ENCODE measurements at places on chromosomes 7 and 10. TPM values are rescaled to one million over a fixed set of nuclear protein-coding genes. Genes with fewer than 3 reads are reported as not detected.

DNA sequence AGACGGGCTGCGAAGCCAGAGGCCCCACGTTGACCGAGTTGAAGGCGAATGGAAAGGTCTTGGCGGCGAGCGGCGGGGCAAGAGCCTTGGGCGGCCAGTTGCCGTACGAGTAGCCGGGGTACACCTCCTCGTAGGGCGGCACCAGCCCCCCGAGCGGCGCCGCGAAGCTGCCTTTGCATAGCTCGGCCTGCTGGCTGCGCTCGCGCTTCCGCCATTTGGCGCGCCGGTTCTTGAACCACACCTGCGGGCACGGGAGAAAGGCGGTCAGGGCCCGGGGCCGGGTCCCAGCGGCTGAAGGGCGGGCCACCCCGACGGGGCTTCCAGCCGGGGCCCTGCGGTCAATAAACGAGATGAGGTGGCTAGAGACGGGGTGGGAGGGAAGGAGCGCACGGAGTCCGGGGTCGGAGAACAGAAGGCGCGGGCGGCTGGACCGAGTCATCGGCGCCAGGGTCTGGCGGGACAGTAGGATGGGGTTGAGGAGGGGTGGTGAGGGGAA, 4.8 kb downstream of the ELOVL3 start:
- no peak for DNase-seq
- H3K36me3 ChIP-seq, result no peaks in the 10 kb centered on the region
- peaks cover 18% of the 10 kb centered on the region for H3K4me1 ChIP-seq
- H3K27me3 ChIP-seq, result peaks cover 13% of the 10 kb centered on the region
- H3K27ac ChIP-seq, result no peak overlapping the region

DNA sequence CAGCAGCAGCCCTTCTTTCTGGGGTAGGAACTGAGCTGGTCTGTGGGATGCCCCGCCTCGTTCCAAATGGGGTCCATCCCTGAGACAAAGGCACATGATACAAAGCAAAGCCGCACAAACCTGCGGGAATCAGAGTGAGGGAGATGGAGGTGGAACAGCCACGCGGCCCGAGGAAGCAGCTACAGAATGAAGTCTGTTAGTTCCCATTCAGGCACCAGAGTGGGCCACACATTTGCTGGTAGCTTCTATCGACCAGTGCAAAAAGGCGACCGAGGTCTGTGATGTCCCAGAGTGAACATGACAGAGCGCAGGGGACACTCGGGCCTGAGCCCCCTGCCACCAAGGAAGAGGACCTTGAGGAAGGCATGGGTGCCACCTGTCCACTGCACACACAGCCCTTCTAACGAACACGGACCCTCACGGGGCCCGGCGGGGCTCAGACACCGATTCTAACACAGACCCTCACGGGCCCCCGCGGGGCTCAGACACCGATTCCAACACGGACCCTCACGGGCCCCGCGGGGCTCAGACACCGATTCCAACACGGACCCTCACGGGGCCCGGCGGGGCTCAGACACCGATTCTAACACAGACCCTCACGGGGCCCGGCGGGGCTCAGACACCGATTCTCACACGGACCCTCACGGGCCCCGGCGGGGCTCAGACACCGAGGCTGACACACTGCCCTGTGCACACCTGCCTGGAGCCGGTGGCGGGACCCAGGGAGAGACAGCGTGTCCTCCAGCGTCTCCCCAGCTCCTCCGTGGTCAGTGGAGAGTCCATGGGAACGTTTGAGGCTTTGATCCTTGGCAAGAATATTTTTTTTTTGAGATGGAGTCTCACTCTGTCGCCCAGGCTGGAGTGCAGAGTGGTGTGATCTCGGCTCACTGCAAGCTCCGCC, 32.8 kb upstream of the FAM20C start:
- H3K4me1 ChIP-seq, result no peaks in the 10 kb centered on the region
- H3K36me3 ChIP-seq, result no peaks in the 10 kb centered on the region
- H3K27me3 ChIP-seq, result no peaks in the 10 kb centered on the region

DNA sequence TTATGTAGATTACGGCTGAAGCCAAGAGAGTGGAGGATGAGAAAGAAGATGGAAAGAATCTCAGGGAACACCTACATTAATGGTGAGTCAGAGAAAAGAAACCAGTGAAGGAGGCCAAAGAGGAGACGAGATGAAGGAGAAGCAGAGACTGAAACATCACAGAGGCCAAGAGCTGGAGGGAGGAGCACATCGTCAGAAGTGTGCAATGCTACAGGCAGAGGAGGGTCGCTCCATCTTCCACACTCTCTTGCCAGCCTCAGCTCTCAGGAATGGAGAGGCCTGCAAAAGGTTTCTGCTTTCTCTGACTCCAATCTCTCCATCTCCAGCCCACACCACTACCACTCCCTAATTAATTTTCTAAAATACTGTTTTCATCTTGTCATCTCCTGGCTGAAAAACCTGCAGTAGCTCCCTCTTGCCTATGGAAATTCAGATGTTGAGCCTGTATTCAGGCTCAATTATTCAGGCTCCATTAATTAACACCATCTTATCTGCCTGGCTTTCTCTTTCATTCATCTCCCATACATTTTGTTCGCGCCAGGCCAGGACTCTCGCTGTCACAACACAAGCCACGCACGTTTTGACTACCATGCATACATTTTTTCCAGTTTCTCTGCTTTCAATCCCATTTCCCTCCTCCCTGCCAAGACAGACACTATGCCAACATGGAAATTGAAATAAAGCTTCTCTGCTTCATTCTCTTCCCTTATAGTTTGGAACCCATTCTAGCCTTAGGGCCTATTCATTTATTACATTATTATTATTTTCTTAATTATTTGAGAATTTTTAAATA, 165.8 kb downstream of the INHBA start:
- H3K4me1 ChIP-seq, result no peaks in the 10 kb centered on the region
- DNase-seq, result no peak
- H3K36me3 ChIP-seq, result no peaks in the 10 kb centered on the region
- no peak overlapping the region for H3K4me3 ChIP-seq

GRCh38 chr10:7184660-7185366, 226.0 kb downstream of the SFMBT2 start:
- H3K27me3 ChIP-seq, result no peaks in the 10 kb centered on the region
- H3K4me3 ChIP-seq, result no peak overlapping the region
- DNase-seq, result no peak
- H3K36me3 ChIP-seq, result no peaks in the 10 kb centered on the region
- no peak overlapping the region for H3K27ac ChIP-seq
- no peaks in the 10 kb centered on the region for H3K4me1 ChIP-seq

Gene SHH
- not detected for total RNA-seq

Data from uterus (tissue), 4 donors.